ENCODE measurements at places on chromosomes 5 and 9. TPM values are rescaled to one million over a fixed set of nuclear protein-coding genes. Genes with fewer than 3 reads are reported as not detected.

- H3K36me3 ChIP-seq, result no peaks in the 10 kb centered on the region
- no peak overlapping the region for H3K27ac ChIP-seq
- no peak overlapping the region for H3K4me3 ChIP-seq
- DNase-seq, result no peak
- no peaks in the 10 kb centered on the region for H3K4me1 ChIP-seq
These were observed 19.6 kb downstream of the ETF1 start for GRCh38 chr5:138523406-138523805.

GRCh38 chr5:10513501-10514442 lies 50.1 kb upstream of the ANKRD33B start:
- no peaks in the 10 kb centered on the region for H3K4me1 ChIP-seq
- no peak for DNase-seq
- H3K27ac ChIP-seq, result no peak overlapping the region

DNA sequence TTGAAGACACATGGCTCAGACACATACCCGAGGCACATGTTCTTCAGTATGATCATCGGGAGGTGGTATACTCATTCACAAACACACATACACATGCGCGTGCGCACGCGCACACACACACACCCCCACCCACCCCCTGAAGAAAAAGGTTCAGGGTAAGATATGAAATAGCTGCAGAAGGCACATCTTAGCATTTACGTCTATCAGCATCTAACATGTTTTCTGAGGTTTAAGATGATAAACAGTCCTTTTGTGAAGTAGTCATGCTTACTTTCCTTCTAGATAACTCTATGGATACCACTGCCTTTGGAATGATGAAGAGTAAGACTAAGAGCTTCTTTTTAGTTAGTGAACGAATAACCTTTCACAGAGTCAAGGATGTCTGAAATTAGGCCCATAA lies 105.1 kb upstream of the GNA14 start:
- no peak overlapping the region for H3K4me3 ChIP-seq
- no peak for DNase-seq
- no peaks in the 10 kb centered on the region for H3K27me3 ChIP-seq
- H3K36me3 ChIP-seq, result no peaks in the 10 kb centered on the region
- H3K4me1 ChIP-seq, result no peaks in the 10 kb centered on the region
- no peak overlapping the region for H3K27ac ChIP-seq

DNA sequence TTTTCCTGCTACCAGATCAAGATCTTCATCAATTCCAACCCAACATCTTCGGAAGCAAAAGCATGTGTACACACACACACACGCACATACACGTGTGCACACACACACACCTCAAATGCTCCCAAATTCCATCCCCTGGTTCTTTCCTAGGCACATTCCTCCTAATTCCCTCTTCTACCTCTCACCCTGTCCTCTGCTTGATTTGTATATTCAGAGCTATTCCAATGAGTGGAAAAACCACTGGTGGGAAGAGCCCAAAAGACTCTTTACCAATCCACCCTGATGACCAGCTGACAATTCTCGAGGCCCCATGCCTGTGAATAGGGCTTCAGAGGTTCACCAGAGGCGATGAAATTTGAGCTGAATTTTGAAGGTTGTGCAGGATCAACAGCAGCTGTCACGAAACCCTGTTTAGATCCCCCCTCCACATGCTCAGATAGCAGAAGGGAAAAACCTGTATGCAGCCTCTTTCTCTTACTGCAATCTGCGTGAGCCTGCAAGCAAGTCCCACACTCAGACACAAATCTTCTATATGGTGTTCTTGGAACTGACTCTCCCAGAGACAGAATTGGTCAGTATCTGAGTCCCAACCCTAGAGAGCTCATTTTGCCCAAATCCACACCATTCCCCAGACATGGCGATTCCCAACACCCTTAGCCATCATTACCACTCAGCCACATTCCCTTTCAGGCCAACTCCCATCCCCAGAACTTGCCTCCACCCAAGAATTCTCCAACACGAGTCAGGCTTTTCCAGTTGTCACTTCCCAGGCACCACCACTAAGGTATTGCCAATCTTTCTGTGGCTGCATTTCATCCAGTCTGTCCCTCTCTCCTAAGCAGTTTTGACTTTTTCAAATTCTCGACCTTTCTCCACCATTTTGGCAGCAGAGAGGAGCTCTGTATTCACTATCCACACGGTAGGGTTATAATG lies 4.3 kb upstream of the TRIO start:
- no peak overlapping the region for H3K27ac ChIP-seq
- no peaks in the 10 kb centered on the region for H3K4me1 ChIP-seq
- no peak for DNase-seq
- no peaks in the 10 kb centered on the region for H3K36me3 ChIP-seq
- no peak overlapping the region for H3K4me3 ChIP-seq

SAXO1 gene
- total RNA-seq, result not detected

Measured in GM12878 (cell line).